NCI-H446 treated with DMSO at 0.1 percent for 48 hours (cell line): ENCODE measurements at places on chromosomes 7 and 10.

GRCh38 chr7:43394441-43395130 is 188.3 kb upstream of the STK17A start:
- DNase-seq, result no peak

DNA sequence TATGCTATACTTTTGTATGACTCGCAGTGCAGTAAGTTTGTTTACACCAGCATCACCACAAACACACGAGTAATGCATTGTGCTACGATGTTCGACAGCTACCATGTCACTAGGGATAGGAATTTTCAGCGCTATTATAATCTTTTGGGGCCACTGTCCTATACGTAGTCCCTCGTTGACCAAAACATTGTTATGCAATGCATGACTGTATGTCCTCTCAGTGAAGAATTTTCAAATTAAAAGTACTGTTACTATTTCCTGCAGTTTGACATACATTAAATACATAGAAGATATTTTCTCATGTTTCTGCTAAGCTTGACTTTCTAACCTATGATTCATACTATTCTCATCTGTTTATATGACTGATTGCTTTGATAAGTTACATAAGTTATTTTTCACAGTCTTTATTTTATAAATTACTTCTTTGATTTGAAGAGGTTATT is 203.6 kb downstream of the VTI1A start:
- DNase-seq, result no peak

DNA sequence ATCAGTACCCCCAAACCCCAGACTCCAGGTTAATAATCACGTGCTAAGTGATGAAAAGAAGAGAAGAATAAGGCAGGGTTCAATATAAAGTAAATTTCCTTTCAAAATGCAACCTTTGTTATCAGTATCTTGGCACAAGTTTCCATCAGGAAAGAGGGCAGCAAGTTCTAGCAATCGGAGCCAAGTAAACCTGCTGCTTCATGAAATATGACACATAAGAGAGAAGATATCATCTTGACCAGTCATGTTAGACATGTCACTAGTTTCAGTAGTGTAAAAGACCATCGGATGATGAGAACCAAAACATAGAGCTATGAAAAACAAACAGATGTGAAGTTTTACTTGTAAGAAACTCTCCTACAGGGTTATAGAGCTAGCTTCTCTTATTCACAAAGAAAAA is 44.0 kb downstream of the AASS start:
- no peak for DNase-seq

DNA sequence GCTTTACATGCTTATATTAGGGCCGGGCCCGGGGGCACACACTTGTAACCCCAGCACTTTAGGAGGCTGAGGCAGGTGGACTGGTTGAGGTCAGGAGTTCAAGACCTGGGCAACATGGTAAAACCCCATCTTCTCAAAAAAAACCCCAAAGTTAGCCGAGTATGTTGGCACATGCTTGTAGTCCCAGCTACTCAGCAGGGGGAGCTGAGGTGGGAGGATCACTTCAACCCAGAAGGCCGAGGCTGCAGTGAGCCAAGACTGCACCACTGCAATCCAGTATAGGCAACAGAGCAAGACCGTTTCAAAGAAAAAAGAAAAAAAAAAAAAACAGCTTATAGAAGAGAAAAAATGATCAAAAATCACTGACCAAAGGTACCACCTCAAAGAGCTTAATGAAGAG is 63.1 kb downstream of the AMZ1 start:
- no peak for DNase-seq

- DNase-seq, result no peak
Measured at GRCh38 chr7:106111655-106112117, 426 bp downstream of the SYPL1 start.

DNA sequence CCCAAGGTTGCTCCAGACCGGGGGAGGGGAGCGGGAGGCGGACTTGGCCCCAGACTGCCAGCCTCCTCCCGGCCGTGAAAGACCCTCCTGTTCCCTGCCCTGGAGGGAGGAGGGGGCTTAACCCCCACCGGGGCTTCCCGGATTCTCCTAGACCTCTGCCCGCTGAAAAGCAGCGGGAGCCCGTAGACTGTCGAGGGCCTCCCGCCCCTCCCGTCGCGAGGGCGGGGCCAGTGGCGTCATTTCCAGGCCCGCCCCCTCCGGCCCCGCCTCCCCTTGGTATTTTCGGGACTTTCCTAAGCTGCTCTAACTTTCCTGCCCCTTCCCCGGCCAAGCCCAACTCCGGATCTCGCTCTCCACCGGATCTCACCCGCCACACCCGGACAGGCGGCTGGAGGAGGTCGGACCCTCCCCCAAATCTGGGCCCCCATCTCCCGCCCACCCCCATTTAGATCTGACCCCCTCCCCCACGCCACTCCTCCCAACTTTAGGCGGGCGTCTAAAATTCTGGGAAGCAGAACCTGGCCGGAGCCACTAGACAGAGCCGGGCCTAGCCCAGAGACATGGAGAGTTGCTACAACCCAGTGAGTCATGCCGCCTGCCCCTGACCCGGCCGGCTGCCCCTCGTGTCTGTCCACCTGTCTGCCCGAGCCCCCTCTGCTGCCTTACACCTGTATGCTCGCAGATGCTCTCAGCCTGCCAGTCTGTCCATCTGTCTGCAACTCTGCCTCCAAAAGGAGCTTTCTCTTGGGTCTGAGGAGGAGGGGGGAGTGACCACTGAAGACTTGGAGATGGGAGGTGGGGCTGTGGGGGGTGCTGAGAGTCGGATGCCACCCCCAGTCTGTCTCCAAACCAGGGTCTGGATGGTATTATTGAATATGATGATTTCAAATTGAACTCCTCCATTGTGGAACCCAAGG is at the start of gene NFKB2:
Gene NFKB2, plus strand, starts transcription at position 306 of the 917 bp plus-strand sequence. Its CDS starts 255 bp downstream, at position 561.
- DNase-seq, result no peak

DNA sequence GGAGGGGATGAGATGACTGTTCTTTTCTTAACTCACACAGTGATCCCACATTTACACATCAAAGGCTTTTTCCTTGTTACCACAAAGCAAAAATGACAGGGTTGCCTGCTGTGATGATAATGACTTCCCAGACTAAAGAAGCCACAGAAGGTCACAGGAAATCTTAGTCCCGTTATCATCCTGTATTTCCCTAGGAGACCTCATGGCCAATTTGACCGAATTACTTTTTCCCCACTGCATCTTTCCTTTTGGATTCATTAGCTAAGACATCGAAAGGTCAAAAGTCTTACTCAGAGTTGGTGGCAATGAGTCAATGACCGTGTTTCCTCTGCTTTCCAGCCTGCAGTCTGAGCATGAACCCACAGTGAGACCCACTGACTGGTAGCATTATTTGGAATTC is 130.1 kb upstream of the INHBA start:
- no peak for DNase-seq
